ENCODE measurements at places on chromosomes 3 and 15.

- no peak for DNase-seq
These were observed 58.3 kb upstream of the TRAK1 start for GRCh38 chr3:42032693-42033349.

- no peak for DNase-seq
These were observed 300.0 kb downstream of the CADM2 start for GRCh38 chr3:85258819-85259218.

DNA sequence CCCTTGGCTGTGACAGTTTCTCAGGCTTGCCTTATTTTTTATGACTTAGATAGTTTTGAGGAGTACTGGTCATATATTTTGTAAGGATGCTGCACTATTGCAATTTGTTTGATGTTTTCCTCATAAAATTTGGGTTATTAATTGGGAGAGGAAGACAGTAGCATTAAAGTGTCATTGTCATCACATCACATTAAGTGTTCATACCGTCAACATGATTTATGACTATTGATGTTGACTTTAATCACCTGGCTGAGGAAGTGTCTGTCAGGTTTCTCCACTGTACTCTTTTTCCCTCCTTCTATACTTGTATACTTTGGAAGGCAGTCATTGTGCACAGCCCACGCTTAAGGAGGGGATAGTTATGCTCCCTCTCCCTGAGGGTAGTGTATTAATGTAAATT lies 26.9 kb downstream of the TRIM69 start:
- no peak for DNase-seq

DNA sequence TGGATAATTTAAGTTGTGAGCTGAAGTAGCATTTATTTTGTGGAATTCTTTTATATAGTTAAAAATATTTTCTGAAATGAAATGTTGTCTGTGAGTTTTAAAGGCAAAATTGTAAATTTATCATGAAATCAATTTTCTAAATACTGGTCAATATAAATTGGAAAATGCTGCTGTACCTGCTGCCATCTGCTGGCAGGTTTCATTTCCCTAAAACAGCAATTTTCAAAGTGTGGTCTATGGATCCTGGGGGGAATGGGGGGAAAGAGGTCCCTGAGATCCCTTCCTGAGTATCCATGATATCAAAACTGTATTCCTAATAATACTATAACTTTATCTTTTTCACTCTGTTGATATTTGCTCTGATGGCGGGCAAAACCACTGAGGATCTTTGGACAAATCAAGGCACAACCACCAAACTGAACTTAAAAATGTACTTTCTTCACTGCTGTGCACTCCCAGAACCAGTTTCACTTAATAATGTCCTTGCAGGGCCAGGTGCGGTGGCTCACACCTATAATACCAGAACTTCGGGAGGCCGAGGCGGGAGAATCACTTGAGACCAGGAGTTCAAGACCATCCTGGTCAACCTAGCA lies 17.2 kb upstream of the CCR4 start:
- no peak for DNase-seq
